ENCODE measurements at places on chromosomes 4 and X.

DNA sequence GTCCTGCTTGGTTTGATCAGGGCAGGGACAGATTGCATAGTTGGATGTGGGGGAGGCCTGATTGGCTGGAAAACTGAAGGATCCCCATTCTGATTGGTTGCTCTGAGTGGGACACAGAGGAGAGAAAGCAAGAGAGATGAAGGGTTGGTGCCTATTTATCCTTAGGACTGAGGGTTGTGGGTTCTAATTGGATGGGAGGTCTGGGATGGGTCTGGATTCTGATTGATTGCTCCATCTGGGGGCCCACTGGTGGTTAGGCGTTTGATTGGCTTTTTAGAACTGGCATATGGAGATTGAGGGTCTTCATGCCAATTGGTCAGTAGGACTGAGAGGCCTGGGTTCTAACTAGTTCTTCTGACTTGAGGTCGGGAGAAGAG lies 644 bp upstream of the EBP start:
- no peak for DNase-seq

GRCh38 chr4:4759232-4759631 lies 100.2 kb upstream of the MSX1 start:
- DNase-seq: no peak

DNA sequence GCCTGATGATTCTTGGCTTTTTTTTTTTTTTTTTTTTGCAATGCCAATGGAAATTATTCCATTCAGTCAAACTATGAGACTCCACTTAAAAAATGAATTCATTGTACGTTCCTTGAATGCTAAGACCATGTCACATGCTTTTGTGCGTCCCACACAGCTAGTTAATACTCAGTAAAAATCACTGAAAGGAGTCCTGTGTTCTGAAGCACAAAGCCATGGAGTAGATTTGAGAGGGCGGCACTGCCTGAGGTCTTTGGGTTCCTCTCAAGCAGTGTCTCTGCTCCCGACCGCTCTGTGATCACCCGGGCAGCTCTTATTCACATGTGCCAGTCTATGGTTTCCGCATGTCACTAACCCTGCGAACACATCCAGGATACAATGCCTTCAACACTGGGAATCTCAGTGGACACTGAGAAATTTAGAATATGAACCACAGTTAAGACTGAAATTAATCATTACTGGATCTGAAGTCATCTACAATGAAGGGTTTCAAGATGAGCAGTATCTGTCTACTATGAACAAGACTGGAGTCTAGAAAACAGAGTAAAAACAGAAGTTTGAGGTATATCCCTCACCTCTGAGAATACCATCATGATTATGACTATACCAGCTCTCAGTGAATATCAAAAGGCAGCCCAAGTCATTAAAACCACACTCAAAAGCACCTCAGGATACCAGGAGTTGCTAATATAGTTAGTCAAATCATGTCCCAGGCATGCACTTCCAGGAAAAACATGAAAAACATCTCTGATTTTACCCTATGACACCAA lies 193.0 kb downstream of the MGST2 start:
- DNase-seq: no peak

- no peak for DNase-seq
Measured at GRCh38 chrX:132614297-132614696, 125.5 kb upstream of the MBNL3 start.

DNA sequence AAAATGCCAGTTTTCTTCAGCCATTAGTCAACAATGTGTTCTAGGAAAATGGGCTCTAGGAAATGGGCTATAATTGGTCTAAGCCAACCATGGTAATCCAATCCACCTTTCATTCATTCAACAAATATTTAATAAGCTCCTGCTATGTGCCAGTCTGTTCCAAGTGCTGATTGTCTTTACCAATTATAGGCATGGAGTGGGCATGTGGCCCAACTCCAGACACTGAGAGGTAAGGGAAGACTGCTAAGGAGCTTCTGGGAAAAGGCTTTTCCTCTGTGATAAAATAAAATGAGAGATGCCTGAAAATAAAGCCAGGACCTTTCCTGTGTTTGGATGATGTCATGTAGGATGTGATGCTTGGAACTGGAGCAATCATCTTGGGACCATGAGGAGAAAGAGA lies 43.3 kb downstream of the HOPX start:
- DNase-seq: no peak

- DNase-seq: no peak
Measured at GRCh38 chrX:4905576-4905975, 1192.1 kb upstream of the PRKX start.

DNA sequence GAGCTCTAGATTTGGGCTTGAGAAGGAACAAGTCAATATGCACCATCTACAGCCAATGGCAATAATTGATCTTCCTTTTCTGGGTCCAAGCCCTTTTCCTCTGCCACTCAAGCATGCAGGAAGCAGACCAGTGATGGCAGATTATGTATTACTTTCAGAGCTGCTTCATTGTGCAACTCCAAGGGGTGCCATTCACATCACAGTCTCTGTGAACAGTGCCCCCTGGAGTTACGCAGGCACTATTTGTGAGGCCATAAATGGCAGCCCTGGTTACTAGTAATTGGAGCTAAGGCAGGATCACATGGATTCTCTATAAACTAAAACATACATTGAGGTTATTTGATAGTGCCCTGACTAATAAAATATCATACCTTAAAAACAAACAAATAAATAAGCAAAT lies 313.4 kb upstream of the SLC7A11 start:
- no peak for DNase-seq

GRCh38 chr4:48193921-48194468 lies 59.9 kb upstream of the TXK start:
- no peak for DNase-seq

- DNase-seq: no peak
Measured at GRCh38 chr4:100828986-100829685, 311.3 kb upstream of the EMCN start.

DNA sequence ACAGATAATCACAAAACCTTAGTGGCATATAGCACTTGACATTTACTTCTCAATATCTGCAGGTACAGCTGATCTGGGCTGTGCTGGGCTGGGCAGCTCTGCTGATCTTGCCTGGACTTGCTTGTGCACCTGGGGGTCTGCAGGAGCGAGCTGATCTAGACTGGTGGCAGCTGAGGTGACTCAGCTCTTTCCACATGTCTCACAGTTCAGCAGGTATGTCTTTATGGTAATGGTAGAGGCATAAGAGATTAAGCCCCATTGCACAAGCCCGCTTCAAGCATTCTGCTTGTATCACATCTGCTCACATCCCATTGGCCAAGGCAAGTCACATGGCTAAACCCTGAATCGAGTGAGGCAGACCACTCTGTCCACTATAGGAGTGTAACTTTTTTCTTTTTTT lies 506.7 kb downstream of the BCOR start:
- no peak for DNase-seq
